Smooth muscle cell of trachea (primary cell): ENCODE measurements at places on chromosomes 6 and 20. TPM values are rescaled to one million over a fixed set of nuclear protein-coding genes. Genes with fewer than 3 reads are reported as not detected.

SPATA25 gene
- total RNA-seq: 1.5 and 3.5 TPM in 2 replicates

PTK6 gene
- 0.17 TPM in 1 of 2 replicates, not detected in the other for total RNA-seq

LSM2 gene
- 19.4 and 39.1 TPM in 2 replicates for total RNA-seq

SLC17A3 gene
- not detected in 2 replicates for total RNA-seq

HTR1E gene
- total RNA-seq: not detected in 2 replicates

EYA4 gene
- 26.2 and 29.9 TPM in 2 replicates for total RNA-seq

VSX1 gene
- total RNA-seq: not detected in 2 replicates

PKIB gene
- total RNA-seq: 2.6 and 11.1 TPM in 2 replicates

MYO6 gene
- 15.9 and 18.6 TPM in 2 replicates for total RNA-seq

NOTCH4 gene
- total RNA-seq: 1.3 and 2.0 TPM in 2 replicates

CST7 gene
- not detected in 2 replicates for total RNA-seq

LY6G6F gene
- total RNA-seq: not detected in 2 replicates

PDYN gene
- not detected in 2 replicates for total RNA-seq

SLC25A27 gene
- total RNA-seq: 8.4 and 9.9 TPM in 2 replicates

DNAH8 gene
- total RNA-seq: 0.17 and 0.44 TPM in 2 replicates

JPH2 gene
- under 0.01 and 0.50 TPM in 2 replicates for total RNA-seq

CYP24A1 gene
- not detected in 2 replicates for total RNA-seq

BNIP5 gene
- not detected in 2 replicates for total RNA-seq

ACTR5 gene
- 5.6 and 7.3 TPM in 2 replicates for total RNA-seq

ADGRF1 gene
- total RNA-seq: not detected in 2 replicates

CLIC5 gene
- not detected in 2 replicates for total RNA-seq

SH3BGRL2 gene
- 3.1 and 3.8 TPM in 2 replicates for total RNA-seq

PLG gene
- total RNA-seq: not detected in 2 replicates

ARMH2 gene
- not detected in 2 replicates for total RNA-seq

EMILIN3 gene
- under 0.01 and 0.29 TPM in 2 replicates for total RNA-seq

LIN28B gene
- total RNA-seq: not detected in 2 replicates

BCAS1 gene
- total RNA-seq: under 0.01 TPM in 2 replicates

OR2B6 gene
- not detected in 2 replicates for total RNA-seq

SALL4 gene
- total RNA-seq: 0.15 and 0.17 TPM in 2 replicates

KCNQ5 gene
- 0.87 and 1.2 TPM in 2 replicates for total RNA-seq

USP49 gene
- total RNA-seq: 2.2 and 5.5 TPM in 2 replicates

DDX43 gene
- total RNA-seq: 0.33 and 1.6 TPM in 2 replicates

OPRL1 gene
- 1.9 and 5.8 TPM in 2 replicates for total RNA-seq

GPSM3 gene
- total RNA-seq: 1.3 and 1.8 TPM in 2 replicates

SAPCD1 gene
- 1.3 and 1.9 TPM in 2 replicates for total RNA-seq

OR2H2 gene
- not detected in 2 replicates for total RNA-seq

CD83 gene
- total RNA-seq: 4.5 and 7.3 TPM in 2 replicates

SMAP1 gene
- 20.0 and 20.8 TPM in 2 replicates for total RNA-seq

FAM120B gene
- 18.8 and 21.0 TPM in 2 replicates for total RNA-seq

BTN1A1 gene
- total RNA-seq: not detected in 2 replicates

HLA-DMB gene
- total RNA-seq: 0.50 and 1.5 TPM in 2 replicates

ZCCHC3 gene
- 10.3 and 13.2 TPM in 2 replicates for total RNA-seq

PPIL6 gene
- total RNA-seq: 2.2 and 3.8 TPM in 2 replicates

ACTL10 gene
- total RNA-seq: 3.0 and 3.3 TPM in 2 replicates

GPR6 gene
- not detected in 2 replicates for total RNA-seq

EEF1A1 gene
- total RNA-seq: 22,917 and 30,892 TPM in 2 replicates

LINC00237 gene
- total RNA-seq: not detected in 2 replicates

ASIP gene
- not detected in 2 replicates for total RNA-seq

TMEM244 gene
- total RNA-seq: not detected in 2 replicates
